NB4 (cell line): ENCODE measurements at places on chromosomes 5 and 9.

DNA sequence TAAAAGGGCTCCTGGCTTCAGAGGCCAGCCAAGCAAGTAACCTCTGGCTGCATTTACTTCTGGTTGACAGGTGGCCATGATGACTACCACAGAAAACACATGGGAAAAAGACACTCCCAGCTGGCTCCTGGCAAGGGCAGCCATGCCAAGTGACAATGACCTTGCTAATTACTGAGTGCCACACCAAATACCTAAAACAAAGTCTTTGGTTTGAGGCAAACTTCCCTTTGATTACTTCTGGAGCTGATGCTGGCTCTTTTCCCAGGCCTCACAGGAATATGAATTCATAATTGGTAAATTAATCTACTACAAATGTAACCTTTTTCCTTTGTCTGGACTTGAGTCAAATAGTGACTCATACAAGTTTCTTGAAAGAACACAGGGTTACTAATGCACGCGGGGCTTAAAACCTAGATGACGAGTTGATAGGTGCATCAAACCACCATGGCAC lies 61.0 kb downstream of the LPAR1 start:
- no peak for DNase-seq

GRCh38 chr5:85931220-85931619 lies 686.5 kb upstream of the COX7C start:
- DNase-seq: no peak

- DNase-seq: no peak
Measured at GRCh38 chr5:59171131-59171530, 588.3 kb downstream of the RAB3C start.

- no peak for DNase-seq
Measured at GRCh38 chr5:136891175-136891972, 526.0 kb upstream of the TRPC7 start.

GRCh38 chr9:119282476-119283077 lies 86.7 kb downstream of the BRINP1 start:
- no peak for DNase-seq

DNA sequence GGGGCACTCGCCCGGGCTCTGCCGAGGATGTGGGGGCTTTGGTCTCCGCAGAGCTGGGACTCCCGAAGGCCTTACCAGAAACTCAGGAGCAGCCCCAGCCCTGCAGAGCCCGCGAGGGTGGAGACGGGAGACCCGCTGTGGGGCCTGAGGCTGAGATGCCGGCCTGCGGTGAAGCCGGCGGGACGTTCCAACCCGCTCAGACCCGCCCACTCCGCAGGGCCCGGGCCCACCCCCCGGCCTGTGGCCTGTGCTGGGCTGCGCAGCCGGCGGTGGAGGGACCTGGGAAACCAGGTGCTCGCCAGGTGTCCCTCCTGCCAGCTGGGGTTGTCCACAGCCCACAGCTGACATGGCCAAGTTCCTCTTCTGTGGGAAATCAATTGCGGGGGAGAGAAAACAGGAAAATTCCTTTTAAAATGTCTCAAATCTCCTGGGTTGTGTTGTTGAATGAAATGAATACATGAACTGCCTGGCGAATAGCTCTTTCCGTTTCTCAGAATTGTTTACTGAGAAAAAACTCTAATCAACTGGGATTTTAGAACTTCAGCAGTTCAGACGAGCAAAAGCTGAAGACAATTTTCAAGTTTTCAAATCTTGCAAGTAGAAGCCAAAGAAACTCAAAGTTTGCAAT lies 49.0 kb upstream of the IRX4 start:
- DNase-seq: no peak

DNA sequence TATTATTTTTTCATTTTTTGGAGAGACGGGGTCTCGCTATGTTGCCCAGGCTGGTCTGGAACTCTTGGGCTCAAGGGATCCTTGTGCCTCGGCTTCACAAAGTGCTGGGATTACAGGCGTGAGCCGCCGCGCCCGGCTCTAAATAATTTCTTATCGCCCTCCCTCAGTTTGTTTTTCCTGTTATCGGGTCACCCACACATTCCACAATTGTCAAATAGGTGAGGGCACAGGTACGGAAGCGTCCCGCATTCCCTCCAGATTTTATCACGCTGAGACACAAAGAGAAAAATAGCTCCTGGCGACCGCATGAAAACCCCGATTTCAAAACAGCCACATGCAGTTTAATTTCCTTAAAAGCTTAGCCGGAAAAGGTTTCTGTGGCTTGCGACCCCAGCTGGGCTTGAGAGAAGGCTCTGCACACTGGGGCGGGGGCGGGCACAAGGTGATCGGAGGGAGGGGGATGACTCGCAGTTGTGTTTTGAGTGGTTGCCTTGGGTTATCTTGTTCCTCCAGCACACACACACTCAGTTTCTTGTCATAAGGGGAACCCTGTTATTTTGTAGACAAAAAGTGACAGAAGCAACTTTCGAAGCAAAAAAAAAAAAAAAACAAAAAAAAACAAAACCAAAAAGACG lies 717 bp upstream of the IQGAP2 start:
- DNase-seq: peak; percentile 98

GRCh38 chr5:147375151-147375550 lies 134.7 kb downstream of the DPYSL3 start:
- no peak for DNase-seq

GRCh38 chr5:55218967-55219366 lies 8.1 kb downstream of the MCIDAS start:
- DNase-seq: no peak

DNA sequence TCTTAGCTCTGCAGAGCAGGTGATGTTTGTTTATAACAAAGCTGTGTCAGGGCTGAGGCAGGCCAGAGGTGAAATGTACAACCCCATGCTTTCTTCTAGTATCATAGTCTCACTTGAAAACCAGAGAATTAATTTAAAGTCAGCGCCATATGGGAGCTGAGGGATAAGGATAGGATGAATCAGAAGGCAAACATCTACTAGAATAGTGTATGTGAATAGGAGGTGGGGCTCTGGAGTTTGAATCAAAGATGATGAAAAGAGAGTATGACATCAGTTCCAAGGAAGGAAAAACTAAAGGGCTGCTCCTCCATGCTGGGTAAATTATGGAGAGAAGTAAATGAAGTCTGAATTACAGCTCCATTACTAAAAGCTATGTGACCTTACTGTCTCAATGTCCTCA lies 441.5 kb downstream of the RASEF start:
- no peak for DNase-seq

GRCh38 chr5:170655476-170655875 lies 128.0 kb upstream of the GABRP start:
- DNase-seq: no peak

- DNase-seq: no peak
Measured at GRCh38 chr9:81885602-81886001, 42.6 kb upstream of the SPATA31D4 start.

- no peak for DNase-seq
Measured at GRCh38 chr5:145801195-145801594, 33.9 kb downstream of the PRELID2 start.

GRCh38 chr5:74665273-74665672 lies 19.8 kb upstream of the HEXB start:
- peak; percentile 13 for DNase-seq

GRCh38 chr9:132806723-132807421 lies 71.2 kb downstream of the AK8 start:
- DNase-seq: no peak

GRCh38 chr9:129938291-129938979 lies 103.2 kb downstream of the USP20 start:
- DNase-seq: no peak
